Hippocampal formation (tissue), 2 donors: ENCODE measurements at places on chromosomes 7 and 10.

DNA sequence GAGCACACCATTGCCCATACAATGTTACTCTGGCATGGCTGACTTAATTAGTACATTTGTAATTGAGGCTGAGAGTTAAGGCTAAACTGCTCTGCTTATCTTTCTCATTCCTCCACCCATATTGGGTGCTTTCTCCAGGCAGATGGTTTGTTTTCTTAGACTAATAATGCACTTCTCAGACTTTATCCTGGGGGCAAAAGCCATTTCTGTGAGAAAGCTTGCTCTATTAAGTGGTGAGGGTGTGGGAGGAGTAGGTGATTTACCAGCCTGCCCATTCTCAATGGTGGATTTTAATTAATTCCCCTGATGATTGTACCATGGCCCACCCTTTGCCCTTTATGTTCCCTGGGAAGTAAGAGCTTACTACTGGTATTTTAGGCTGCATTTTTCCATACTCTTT, 174.8 kb downstream of the FOXP2 start:
- DNase-seq, result no peak

GRCh38 chr7:39433550-39433949, 132.7 kb upstream of the YAE1 start:
- no peak for DNase-seq

DNA sequence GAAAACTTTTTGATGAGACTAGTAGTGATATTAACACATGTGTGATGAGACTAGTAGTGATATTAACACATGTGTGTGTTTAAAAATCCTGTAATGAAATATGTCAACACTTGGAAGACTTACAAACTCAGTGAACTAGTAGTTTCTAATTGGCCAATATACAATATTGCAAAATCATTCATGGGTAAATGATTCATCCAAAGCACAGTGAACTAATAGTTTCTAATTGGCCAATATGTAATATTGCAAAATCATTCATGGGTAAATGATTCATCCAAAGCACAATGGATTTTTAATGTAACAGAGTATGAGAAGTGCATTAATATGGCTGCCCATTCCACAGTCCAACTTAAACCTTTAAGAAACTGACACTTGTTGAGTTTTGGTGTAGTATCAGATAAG, 77.8 kb downstream of the ATAD1 start:
- no peak for DNase-seq

DNA sequence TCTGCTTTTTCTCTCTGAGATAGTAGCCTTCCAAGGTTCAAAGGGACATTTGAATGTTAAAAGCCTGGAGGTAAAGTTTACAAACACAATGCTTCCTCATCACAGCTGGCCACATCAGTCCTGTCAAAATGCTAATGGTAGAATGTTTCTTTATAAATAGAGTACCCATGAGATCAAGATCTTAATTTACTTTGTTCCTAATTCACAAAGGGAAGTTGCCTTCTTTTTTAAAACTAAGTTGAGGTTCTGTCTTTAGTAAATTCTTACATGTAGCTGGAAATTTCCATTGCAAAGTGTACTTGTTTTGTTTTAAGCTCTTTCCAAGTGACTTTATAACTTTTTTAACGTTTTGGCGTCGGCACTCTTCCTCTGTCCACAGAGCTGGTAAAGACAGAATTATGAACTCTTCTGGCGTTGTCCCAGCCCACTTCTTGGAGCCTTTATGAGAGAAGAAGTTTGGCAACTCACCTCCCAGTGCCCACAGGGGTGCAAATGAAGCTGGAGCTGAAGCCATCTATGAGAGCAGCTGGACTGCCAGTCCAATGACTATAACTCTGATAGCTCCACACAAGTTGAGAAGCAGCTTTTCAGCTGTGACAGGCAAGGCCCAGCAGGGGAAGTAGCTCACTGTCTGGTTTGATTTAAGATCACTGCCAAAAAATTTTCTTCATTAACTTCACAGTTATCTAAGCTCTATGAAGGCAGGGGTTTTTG, 23.3 kb downstream of the FZD1 start:
- no peak for DNase-seq

GRCh38 chr7:28434510-28434909, 22.2 kb downstream of the CREB5 start:
- DNase-seq, result no peak

DNA sequence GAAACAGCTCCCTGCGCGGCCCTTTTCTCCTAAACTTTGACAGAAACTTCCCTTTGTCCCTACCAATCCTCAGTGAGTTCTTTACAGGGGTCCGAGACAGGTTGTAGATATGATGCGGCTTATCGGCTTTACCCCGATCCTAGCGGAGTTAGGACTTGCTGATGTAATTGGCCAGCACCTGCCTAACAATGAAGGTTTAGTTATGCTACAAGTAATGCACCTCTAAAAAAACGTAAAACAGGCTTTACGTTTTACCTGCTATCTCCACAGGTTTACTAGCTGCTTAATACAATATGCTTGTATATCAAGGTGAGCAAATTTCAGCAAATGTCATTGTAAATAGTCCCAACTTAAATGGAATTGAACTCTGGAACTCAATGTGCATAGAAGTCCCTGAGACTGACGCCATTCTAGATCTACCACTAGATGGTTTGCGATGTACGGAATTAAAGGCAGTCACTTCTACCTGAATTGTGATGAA, 697 bp upstream of the SNX13 start:
- no peak for DNase-seq

DNA sequence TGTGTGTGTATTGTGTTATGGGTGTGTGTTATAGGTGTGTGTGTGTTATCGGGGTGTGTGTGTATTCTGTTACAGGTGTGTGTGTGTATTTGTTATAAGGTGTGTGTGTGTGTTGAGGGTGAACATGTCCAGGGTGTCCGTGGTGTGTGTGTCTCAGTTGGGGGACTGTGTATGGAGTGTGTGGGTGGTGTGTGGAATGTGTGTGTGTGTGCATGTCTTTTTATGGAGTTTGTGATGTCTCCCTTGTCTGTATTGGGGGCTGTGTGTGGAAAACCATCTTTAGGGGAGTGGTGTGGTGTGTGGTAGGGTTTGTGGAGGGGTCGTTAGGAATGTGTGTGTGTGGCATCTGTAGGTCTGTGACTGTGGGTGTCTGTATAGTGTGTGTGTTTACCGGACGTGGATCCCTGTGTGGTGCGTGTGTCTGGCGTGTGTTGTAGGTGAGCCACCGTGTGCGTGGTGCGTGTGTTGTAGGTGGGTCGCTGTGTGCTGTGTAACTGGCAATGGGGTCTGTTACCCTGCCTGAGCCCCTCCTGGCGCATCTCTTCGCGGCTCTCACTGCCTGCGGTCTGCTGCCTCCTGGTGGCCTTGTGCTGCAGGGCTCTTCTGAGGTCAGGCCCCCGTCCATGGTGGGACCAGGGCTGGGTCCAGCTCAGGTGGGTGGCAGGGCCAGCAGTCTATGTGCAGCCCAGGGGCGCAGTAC, 61.7 kb downstream of the PALD1 start:
- no peak for DNase-seq

- DNase-seq, result no peak
Observed at GRCh38 chr10:14699482-14699881, 75.2 kb downstream of the FAM107B start.

DNA sequence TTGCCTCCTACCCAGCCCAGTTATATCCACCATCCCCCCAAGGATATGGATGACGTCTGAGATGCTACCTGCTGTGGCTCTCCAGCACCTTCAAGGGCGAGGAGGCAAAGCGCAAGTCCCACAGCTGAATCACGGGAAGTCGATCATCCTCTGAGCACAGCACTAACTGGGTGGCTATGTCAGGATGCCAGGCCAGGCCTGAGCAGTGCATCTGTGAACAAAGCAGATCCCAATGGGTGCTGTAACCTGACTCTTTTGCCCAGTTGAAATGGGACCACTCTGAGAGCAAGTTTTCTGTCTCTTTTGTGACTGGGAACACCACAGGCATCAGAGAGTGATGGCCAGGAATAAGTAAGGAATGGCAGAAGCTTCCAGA, 12.3 kb downstream of the SEC31B start:
- DNase-seq, result no peak

DNA sequence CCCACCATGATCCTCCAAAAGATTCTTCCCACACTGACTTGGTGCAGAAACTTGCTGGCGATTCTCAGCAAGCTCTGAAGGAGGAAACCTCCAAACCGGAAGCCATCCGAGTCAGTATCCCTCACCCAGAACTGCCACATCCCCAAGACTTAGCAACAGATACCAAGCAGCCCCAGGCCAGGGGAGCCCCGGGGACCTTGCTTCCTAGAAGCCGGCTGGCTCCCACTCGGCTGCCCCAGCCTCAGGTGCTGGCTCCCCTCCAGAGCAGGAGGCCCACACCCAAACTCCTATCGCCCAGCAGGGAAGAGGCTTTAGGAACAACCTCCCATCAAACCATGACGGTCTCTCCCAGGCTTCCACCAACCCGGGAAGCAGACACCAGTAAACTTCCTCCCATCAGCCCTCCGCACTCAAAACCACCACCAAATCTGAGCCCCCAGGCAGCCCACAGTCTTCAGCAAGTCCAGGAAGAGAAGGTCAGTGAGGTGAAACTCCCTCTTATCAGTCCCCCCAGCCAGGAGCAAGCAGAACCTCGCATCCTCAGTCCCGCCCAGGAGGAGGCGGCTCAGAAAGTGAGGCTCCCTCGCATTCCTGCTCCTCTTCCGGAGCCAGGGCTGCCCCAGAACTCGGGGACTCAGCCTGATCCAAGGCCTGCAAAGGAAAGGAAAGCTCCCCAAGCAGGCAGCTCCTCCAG, 82.3 kb downstream of the LRGUK start:
- DNase-seq, result no peak

DNA sequence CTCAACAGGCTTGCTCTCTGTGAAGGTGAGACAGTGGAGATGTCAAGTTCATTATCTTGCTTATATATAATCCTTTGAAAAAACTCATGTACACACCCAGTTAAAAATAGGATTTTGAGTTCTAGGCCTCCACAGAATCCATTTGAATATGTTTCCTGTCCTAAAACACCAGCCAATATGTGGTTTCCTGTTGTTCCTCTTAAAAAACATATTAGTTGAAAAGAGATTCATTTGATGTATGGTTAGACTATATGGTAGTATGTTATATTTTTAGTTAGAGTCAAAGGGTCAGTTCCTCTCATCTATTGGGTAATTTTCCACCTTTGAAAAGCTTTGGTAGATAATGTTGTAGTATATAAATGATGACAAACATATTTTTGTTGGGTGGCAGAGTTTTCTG, 16.0 kb downstream of the PPP1R9A start:
- no peak for DNase-seq

GRCh38 chr10:96380821-96381220, 22.0 kb upstream of the OPALIN start:
- DNase-seq, result no peak
